ENCODE measurements at places on chromosomes 1 and 21. TPM values are rescaled to one million over a fixed set of nuclear protein-coding genes. Genes with fewer than 3 reads are reported as not detected.

Gene CCDC181
- 0.19 TPM for total RNA-seq

Gene BSND
- 0.12 TPM for total RNA-seq

Gene ORC1
- 42.2 TPM for total RNA-seq

Gene TNNI3K
- not detected for total RNA-seq

Gene TRPM2
- total RNA-seq, result 32.7 TPM

Gene NR5A2
- total RNA-seq, result not detected
